Epithelial cell of prostate (primary cell): ENCODE measurements at places on chromosomes 13 and 19.

DNA sequence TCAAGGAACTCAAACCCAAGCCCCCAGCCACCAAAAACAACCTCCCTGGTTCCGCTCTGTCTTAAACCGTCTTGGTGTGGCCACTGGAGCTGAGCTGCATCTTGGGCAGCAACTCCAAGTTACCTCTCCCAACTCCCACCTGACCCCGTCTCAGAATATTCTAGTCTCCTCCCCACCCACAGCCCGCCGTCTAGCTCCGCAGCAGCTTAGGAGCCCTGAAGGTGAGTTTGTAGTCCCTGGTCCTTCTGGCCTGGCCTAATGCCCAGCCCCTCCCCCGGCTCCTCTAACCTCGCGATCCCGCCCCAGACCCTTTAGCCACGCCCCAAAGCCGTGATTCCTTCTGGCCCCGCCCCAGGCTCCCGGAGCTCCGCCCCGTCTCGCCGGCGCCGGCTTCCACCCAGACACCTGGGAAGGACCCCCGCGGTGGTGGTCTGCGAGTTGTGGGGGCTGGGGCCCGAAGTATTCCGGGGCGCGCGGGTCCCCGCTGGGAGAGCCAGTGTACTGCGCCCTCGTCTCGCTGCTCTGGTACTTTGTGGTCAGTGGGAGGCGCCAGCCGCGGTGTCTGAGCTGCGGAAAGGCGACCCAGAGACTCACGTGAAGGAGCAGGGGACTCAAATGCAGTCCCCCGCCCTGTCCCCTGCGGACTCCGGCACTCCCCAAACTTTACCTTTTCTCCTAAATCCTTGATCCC is 2.5 kb upstream of the LHB start:
- no peak for DNase-seq

GRCh38 chr13:27962982-27963381 is 6.1 kb downstream of the CDX2 start:
- DNase-seq: no peak

DNA sequence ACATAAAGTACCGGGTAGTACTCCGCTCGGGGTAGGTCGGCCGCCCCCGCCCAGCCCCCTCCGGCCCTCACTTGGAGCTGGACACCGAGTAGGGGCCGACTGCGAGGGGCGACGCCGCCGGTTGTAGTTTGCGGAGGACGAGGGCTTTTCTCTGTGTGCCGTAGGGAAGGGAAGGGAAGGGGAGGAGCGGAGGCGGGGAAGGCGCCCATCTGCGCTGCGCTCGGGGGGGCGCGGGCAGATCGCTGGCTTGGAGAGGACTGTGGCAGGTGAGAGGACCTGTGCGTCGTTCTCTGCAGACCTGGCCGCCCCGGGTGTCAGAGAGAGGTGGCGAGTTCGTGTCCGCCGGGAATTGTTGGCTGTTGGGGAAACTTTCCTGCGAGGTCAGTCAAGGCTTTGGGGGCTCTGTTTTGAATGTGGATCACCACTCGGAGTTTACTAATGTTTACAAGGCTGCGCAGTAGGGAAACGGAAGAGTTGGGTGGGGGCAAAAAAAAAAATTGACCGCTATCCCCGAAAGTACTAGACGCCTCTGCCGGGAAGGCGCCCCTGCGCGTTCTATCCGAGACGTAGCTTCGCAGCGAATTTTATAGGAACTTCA is 1.4 kb downstream of the ING1 start:
- no peak for DNase-seq

- DNase-seq: no peak
These were observed 83.2 kb downstream of the NBEA start for GRCh38 chr13:35025314-35025713.

GRCh38 chr13:109715902-109716301 is 70.5 kb downstream of the IRS2 start:
- DNase-seq: no peak

GRCh38 chr19:3968556-3969434 is 2.1 kb downstream of the DAPK3 start:
- peak; percentile 84 for DNase-seq

- no peak for DNase-seq
These were observed 293.9 kb downstream of the ABCC4 start for GRCh38 chr13:95007322-95007721.
